ENCODE measurements at places on chromosomes 6 and 20.
A peak's percentile ranks its signal among the peaks of the same experiment; 100 is the strongest.

- peak; percentile 85 for DNase-seq
Observed at GRCh38 chr6:33771146-33772081, 17.5 kb downstream of the LEMD2 start.

DNA sequence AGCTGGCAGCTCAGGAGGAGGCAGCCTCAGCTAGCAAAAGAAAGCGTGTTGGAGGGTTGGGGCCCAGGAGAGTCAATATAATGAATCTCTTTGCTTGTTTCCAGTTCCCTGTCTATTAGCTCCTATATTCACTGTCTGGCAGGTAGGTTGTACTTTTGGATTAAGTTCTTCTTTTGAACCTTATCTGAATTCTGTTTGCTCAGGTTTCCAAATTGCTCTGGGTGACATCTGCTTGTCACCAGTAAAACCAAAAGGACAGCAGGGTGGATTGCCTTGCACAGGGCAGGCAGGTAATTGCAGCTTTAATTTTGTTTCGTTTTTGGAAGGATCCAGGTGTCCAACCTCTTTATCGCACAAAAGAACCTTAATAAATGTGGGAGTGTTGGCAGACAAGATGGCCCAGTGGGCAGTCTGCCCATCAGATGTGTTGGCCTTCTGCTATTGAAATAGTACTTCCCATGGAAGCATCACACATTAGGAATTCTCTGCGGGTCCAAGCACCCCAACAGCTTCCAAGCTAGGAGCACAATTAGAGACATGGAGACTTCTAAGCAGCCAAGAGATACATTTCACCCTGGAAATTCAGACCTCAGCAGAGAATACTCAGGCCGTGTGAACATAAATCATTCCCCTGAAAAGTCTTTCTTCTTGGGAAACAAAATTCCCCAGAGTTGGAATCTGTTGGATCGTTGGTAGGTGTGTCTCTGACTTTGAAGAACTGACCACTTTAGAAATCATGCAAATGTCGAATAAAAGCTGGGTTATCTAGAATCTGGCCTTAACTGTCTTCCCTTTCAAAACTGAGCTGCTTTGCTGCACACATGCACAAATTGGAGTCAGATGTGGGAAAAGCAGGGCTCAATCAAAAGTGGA lies 286.9 kb upstream of the BMP2 start:
- DNase-seq, result no peak

DNA sequence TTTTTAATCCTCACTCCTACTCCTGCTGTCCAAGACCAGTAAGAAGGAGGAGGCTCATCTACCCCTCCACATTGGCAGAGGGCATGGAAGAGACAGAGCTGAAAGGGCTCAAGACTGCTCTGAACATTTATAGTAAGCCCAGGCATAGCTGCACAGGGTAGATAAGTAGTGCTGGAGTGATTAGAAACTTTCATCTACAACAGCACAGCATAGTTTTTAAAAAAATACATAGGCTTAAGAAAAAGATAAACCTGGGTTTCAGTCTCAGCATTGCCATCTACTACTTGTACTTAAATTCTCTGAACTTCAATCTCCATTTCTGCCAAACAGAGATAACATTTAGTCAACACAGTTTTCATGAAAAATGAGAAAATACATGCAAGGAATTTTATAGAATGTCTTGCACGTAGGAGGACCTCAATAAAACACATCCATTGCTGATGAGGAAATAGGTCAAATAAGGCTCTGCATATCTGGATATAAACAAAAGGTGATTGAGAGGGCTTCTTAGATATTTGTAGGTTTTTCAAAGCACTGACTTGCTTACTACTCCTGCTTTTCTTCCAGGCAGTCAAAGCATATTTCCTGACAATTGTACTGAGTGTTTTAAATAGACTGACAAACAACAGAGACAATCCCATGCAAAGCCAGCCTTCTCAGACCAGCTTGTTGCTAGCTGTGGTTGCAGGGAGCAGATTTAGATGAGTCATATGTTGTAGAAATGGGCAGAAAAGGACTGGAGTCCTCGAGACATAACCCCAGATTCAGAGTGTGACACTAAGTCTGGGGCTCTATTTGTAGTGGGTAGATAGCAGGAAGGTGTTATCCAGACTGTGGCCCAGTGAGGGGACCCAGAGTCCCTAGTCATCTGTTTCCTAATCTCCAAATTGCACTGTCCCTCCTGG lies 107.4 kb upstream of the TAB2 start:
- no peak for DNase-seq

DNA sequence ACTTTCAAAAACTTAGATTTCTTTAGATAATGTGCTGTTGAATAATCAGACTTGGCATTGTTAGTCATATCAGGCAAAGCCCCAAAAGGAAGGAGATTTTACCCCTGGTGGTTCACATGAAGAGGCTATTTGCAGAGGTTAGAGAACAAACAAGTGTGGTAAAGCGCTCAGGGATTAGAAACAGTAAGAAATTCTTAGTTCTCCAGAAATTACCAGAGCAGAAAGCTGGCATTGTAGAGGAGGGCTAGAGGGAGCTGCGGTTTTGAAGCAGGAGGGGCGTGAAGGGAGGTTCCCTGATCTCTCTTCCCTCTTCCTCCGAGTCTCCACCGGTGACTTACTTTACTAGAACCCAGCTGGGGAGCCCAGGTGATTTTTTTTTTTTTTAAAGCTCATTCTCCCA lies 10.2 kb downstream of the MYO6 start:
- DNase-seq, result no peak

- DNase-seq, result no peak
Observed at GRCh38 chr6:156657296-156657695, 119.9 kb upstream of the ARID1B start.
